ENCODE measurements at places on chromosomes 6 and 20.

GRCh38 chr20:9989066-9989724, 45.6 kb upstream of the ANKEF1 start:
- no peak overlapping the region for H3K4me3 ChIP-seq
- H3K4me1 ChIP-seq: no peaks in the 10 kb centered on the region

DNA sequence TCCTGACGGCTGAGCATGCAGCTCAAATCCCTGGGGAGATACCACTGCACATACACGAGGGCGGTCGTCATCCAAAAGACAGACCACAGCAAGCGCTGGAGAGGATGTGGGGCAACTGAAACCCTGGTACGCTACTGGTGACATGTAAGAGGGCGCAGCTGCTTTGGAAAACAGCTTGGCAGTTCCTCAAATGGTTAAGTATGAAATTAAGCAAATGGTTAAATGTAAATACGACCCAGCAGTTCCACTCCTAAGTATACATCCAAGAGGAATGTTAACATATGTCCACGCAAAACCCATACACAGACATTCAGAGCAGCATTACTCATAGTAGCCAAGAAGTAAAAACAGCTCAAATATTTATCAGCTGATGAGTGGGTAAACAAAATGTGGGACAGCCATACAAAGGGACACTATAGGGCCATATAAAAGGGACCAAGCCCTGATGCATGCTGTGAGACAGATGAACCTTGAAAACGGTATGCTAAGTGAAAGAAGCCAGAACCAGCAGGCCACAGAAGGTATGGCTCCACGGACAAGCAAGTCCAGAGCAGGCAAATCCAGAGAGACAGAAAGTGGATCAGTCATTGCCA, 38.5 kb downstream of the RIPOR3 start:
- no peaks in the 10 kb centered on the region for H3K36me3 ChIP-seq
- no peaks in the 10 kb centered on the region for H3K27me3 ChIP-seq
- no peak overlapping the region for H3K27ac ChIP-seq

GRCh38 chr6:162337412-162337811, 390.2 kb downstream of the PRKN start:
- H3K36me3 ChIP-seq: no peaks in the 10 kb centered on the region
- no peak overlapping the region for H3K4me3 ChIP-seq
- no peak overlapping the region for H3K27ac ChIP-seq
- H3K4me1 ChIP-seq: no peaks in the 10 kb centered on the region

DNA sequence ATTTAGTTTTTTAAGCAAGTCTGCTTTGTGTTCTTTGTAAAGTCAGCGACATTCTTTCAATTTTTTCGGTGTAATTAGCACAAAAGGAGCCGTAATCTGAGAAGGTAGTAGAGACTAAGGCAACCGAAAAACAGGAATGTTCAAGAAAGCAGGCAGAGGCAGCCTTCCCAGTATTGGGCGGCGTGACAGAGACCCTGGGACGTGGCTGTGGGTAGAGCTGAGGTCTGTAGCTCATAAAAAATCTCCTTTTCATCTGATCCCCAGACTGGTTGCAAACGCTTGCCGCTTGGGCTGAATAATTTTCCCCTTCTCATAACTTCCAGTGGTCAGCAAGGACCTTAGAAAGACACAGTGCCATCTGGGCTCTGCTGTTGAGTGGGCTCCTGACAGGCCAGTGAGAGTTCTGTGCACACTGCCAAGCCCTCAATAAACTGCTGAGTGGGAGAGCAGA, 30.8 kb downstream of the GNAS start:
- H3K36me3 ChIP-seq: no peaks in the 10 kb centered on the region
- peaks cover 38% of the 10 kb centered on the region for H3K4me1 ChIP-seq
- H3K27ac ChIP-seq: no peak overlapping the region
- no peaks in the 10 kb centered on the region for H3K27me3 ChIP-seq
- no peak for DNase-seq
- H3K4me3 ChIP-seq: no peak overlapping the region

DNA sequence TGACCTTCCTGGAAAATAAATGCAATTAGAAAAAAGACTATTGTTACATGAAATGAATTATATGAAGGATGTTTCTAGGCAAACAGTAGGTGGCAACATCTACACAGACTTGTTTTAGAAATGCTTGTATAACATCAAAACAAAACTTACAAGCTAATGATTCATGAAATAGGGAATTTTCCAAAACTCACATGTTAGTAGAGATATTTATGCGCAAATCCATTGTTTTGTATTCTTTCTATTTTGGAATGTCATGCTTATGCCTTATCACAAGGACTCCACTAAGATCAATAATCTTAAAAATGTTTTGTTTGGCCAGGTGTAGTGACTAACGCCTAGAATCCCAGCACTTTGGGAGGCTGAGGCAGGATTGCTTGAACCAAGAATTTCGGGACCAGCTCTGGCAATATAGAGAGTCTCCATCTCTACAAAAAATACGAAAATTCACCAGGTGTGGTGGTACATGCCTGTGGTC, 32.3 kb upstream of the LGSN start:
- peak; percentile 31 for DNase-seq
- H3K27ac ChIP-seq: no peak overlapping the region
- H3K4me1 ChIP-seq: peaks cover 8% of the 10 kb centered on the region
- H3K27me3 ChIP-seq: no peaks in the 10 kb centered on the region

- no peaks in the 10 kb centered on the region for H3K36me3 ChIP-seq
- H3K27ac ChIP-seq: no peak overlapping the region
- DNase-seq: no peak
- H3K4me3 ChIP-seq: no peak overlapping the region
- H3K4me1 ChIP-seq: no peaks in the 10 kb centered on the region
- H3K27me3 ChIP-seq: no peaks in the 10 kb centered on the region
These were observed 191.6 kb upstream of the MOCS1 start for GRCh38 chr6:40125680-40126394.

DNA sequence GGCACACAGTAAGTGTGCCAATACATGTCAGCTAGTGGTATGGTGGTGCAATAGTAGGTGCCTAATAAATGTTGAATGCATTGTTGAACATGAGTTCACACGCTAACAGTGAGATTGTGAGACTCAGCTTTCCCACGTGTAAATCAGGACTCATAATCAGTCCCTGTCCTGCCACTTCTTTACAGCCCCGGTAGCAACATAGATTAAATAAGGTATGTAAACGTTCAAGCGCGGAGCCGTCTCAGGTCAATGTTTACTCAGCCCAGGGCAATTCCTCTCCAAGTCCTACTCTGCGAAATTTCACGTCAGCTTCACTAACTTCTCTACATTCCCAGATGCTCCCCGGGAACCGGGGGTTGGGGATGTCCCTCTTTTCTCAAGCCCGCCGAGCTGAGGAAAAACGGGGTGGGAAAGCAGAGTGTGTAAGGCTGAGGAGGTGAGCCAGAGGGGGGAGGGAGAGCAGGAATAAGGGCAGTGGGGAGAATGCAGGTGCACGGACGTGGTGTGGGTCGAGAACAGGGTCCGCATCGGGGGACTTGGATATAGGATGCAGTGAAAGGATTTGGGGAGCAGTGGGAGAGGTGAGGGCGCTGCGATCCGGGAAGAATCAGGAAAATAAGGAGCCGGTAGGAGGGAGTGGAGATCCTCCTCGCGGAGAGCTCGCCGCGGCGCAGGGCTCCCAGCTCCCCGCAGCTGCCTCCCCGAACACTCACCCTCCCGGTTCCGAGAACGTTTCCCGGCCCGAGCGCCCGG, 544 bp upstream of the TP53INP2 start:
- DNase-seq: peak; percentile 30
- peaks cover 7% of the 10 kb centered on the region for H3K4me1 ChIP-seq
- H3K36me3 ChIP-seq: no peaks in the 10 kb centered on the region
- peak overlapping the region; percentile 89 for H3K4me3 ChIP-seq
- H3K27ac ChIP-seq: peak overlapping the region; percentile 63

DNA sequence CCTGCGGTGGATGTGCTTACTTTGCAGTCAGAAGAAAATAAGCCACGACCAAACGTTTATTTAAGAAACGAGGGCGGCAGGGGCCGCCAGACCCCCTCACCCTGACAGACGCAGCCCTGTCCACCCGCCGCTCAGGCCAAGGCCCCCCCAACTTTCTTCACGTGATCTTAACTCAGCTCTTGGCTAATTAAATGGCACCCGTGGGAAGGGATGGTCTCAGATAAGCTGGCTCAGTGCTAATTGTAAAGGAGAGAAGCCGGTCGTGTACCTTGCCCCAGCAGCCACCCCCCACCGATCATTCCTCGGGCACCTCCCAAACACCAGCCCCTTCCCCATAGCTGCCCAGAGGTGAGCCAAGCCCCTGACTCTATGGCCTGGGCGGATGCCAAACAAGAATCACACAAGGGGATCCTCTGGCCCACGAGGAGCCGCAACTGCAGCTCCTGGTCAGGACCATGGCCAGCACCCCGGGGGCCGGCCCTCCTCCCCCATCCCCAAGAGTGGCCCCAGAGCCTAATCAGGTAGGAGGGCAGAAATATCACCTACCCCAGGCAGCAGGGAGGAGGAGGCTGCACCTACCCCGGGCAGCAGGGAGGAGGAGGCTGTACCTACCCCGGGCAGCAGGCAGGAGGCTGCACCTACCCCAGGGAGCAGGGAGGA, 11.2 kb downstream of the KCNQ2 start:
- peaks cover 92% of the 10 kb centered on the region for H3K27me3 ChIP-seq
- H3K27ac ChIP-seq: no peak overlapping the region
- 0 out of 2 replicates have a peak, but pooled peaks cover 5% of the 10 kb centered on the region for H3K4me1 ChIP-seq
- H3K36me3 ChIP-seq: no peaks in the 10 kb centered on the region
- no peak for DNase-seq

GRCh38 chr6:7188492-7188891, 80.7 kb downstream of the RREB1 start:
- H3K4me1 ChIP-seq: peaks cover 28% of the 10 kb centered on the region
- peak overlapping the region; percentile 5 for H3K4me3 ChIP-seq
- no peaks in the 10 kb centered on the region for H3K36me3 ChIP-seq
- peak overlapping the region; percentile 88 for H3K27ac ChIP-seq
- no peaks in the 10 kb centered on the region for H3K27me3 ChIP-seq

DNA sequence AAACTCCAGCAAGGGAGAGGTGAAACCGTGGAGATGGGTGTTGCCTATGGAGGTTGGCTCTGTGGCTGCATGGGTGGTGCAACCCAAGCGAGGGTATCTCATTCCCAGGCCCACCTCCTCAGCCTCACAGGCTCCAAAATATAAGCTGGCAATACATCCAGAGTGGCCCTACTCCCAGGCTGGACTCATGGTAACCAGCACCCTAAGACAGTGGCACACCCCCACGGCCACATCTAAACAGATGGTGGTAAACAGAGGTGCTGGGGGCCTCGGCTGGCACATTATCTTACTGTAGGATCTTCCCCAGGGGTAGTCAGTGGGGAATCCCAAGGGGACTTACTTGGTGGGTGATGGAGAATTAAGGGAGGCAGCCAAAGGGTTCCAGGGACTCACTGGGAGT, 33.7 kb upstream of the CCND3 start:
- H3K27me3 ChIP-seq: no peaks in the 10 kb centered on the region
- no peak overlapping the region for H3K27ac ChIP-seq
- H3K4me1 ChIP-seq: no peaks in the 10 kb centered on the region
- no peaks in the 10 kb centered on the region for H3K36me3 ChIP-seq
- no peak for DNase-seq

DNA sequence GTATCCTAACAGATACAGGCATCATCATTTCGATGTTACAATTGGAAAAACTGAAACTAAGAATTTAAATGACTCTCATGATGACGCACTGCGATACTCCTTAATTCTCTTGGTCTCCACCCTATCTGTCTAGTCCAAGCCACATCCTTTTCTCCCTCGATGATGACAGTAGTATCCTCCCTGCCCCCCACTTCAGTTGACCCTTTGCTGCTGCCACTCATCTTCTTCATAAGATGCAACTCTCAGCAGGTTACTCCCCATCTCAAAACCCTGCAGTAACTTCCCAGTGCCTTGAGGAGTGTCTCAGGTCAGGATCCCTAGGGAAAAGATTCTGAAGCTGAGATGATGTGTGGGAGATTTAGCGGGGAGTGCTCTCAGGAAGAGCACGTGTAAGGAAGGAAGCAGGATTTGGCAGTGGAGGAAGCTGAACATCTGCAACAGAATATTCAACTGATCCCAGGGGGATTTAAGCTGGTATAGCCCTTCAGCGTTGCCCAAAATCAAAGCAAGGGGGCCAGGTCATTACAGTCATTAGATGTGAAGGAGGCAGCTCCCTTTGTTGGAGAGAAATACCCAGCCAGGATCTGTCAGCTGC, 16.1 kb downstream of the JPH2 start:
- H3K27ac ChIP-seq: no peak overlapping the region
- H3K27me3 ChIP-seq: no peaks in the 10 kb centered on the region
- no peaks in the 10 kb centered on the region for H3K36me3 ChIP-seq
- no peak for DNase-seq
- no peaks in the 10 kb centered on the region for H3K4me1 ChIP-seq
- no peak overlapping the region for H3K4me3 ChIP-seq

DNA sequence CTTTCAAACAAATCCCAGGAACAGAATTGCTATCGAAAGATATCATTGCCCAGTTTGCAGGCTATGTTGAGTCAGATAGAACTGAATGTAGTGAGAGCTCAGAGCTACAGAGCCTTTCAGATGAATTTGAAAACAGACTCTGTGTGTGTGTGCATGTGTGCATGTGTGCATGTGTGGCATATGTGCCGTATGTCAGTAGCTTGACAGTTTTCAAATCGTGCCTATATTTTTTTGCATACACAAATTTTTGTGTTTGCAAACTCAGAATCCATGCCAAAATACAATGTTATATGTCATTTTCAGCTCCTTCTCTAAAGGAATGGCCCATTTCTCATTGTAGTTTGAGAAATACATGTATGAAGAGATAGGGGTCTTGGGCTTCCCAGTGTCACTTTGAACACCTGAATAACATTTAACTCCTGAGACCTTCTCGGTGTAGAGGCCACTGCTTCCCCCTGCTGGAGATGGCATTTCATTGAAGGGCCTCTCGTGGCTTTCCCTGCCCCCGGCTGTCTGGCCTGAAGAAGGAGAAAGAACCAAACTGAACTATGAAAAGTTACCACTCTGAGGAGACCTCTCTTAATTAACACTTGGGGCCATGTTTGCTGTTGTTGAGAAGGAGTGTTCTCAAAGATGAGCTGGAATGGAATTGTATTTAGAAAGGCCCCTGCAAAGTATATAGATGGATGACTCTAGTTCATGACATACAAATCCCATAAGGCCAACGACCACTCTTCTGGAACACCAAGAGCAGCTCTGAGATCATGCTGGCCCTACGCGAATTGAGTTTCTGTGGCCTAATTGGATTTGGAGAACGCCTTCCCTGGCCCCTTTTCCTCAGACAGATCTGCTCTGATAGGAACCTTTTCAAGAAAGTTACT, 58.7 kb downstream of the VAPB start:
- DNase-seq: peak; percentile 30
- no peaks in the 10 kb centered on the region for H3K27me3 ChIP-seq
- H3K36me3 ChIP-seq: 0 out of 2 replicates have a peak, but pooled peaks cover 4% of the 10 kb centered on the region
- H3K4me1 ChIP-seq: 0 out of 2 replicates have a peak, but pooled peaks cover 5% of the 10 kb centered on the region

DNA sequence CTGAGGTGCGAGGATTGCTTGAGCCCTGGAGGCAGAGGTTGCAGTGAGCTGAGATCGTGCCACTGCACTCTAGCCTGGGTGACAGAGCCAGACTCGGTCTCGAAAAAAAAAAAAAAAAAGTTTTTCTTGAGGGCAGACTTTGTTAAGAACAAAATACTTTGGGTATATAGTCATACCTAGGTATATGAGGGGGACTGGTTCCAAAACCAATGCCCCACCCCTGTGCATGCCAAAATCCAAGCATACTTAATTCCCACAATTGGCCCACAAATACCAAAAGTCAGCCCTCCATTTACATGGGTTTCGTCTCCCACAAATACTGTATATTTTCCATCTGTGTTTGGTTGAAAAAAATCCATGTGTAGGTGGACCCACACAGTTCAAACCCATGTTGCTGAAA, 119.9 kb downstream of the INSM1 start:
- no peaks in the 10 kb centered on the region for H3K4me1 ChIP-seq
- no peak overlapping the region for H3K4me3 ChIP-seq
- DNase-seq: no peak
- H3K27ac ChIP-seq: no peak overlapping the region
- no peaks in the 10 kb centered on the region for H3K27me3 ChIP-seq
- H3K36me3 ChIP-seq: no peaks in the 10 kb centered on the region

Data from MM.1S (cell line).